ENCODE measurements at places on chromosomes 5 and 9. TPM values are rescaled to one million over a fixed set of nuclear protein-coding genes. Genes with fewer than 3 reads are reported as not detected.

- DNase-seq = peak; percentile 80
These were observed 1.7 kb downstream of the CCNG1 start for GRCh38 chr5:163439092-163439425.

The GADD45G gene
- 1.3 TPM for total RNA-seq

GRCh38 chr5:2113348-2114131, 230.8 kb upstream of the IRX4 start:
- no peak for DNase-seq

The TGFBI gene
- 2,468 TPM for total RNA-seq

DNA sequence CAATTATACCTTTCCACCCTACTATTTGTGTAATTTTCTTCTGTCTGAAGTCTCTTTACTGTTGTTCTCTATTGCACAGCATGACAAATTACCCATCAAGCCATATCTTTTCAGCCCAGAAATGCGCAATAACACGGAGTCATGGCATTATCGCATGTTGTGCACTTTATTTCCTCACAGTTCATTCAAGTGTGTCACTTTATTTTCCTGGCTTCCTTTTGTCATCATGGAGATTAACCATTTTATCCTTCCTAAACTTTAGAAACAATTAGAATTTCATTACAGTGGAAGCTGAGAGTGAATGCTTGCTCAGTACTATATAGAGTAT, 41.3 kb upstream of the MEF2C start:
- no peak for DNase-seq

GRCh38 chr9:29456940-29457339, 1883.7 kb upstream of the C9orf72 start:
- DNase-seq = no peak

GRCh38 chr5:119626086-119626485, 3.3 kb upstream of the FAM170A start:
- no peak for DNase-seq

The BRINP1 gene
- total RNA-seq = not detected

The SOHLH1 gene
- total RNA-seq = not detected

GRCh38 chr9:76703270-76703669, 61.0 kb upstream of the PCA3 start:
- DNase-seq = no peak

GRCh38 chr9:26053954-26054353, 375.7 kb upstream of the TUSC1 start:
- no peak for DNase-seq

The STING1 gene
- 14.2 TPM for total RNA-seq

The ACTBL2 gene
- total RNA-seq = 6.7 TPM

DNA sequence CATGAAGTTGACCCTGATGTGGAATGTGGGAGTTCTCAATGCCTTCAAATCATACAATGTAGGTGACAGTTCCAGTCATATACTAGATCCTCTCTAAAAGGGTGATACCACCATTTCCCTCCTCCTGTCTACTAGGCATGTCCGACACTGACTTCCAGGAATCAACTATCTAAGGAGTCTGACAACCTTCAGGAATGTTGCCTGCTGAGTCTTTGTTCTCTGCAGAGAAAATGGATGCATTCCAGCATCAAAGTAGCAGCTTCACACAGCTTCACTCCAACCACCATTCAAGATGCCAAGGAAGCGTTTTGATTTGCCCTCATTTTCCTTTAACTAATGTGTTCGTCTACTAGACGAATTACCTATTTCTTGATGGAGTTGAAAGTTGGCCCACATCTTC, 530.2 kb downstream of the EBF1 start:
- DNase-seq = no peak

DNA sequence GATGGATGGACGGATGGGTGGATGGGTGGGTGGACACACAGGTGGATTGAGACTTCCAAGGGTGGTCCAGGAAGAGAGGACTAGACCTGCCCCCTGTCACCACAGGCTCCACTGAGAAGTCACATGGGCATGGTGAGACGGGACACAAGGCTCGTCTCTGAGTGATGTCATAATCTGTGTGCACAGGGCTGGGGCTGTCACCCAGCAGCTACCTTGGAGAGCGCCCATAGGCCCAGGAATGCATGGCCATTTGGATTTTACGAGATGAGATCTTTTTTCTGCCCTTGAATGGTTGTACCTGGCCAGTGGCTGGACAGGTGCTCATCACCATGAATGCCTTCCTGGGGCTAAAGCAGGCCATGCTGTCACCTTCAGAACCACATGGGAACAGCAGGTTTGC, 3.1 kb downstream of the OLFM1 start:
- DNase-seq = no peak

- no peak for DNase-seq
These were observed 14.1 kb upstream of the MAP1B start for GRCh38 chr5:72093217-72093616.

GRCh38 chr5:45521067-45521466, 175.1 kb downstream of the HCN1 start:
- peak; percentile 24 for DNase-seq

Measured in H4 (cell line).